ENCODE measurements at places on chromosomes 2 and 18.

GRCh38 chr18:34492652-34493051, 217.4 kb upstream of the DTNA start:
- peak; percentile 92 for DNase-seq

- DNase-seq = no peak
These were observed 129.3 kb downstream of the ZNF236 start for GRCh38 chr18:76951456-76952247.

GRCh38 chr2:218026244-218026643, 23.4 kb upstream of the TNS1 start:
- no peak for DNase-seq

GRCh38 chr2:29233428-29233827, 118.2 kb downstream of the CLIP4 start:
- DNase-seq = peak; percentile 88

DNA sequence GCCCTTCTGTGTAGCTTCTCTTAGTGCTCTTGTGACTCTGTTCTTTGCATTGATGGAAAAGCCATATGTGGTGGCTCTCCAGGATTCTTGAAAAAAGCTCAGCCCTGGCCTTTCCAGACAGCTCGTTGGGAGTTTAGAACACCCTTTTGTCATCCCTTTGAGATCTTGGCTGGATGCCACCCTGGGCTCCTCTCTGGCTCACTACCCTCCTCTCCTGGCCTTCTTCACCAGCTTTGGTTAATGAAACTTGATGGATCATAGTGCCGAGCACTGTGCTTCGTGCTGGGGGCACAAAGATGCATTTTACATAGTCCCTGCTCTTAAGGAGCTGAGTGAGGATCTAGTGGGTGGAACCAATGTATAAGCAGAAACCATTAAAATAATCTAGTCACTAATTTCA, 15.6 kb upstream of the FHOD3 start:
- no peak for DNase-seq

GRCh38 chr2:45545943-45546342, 65.1 kb downstream of the SRBD1 start:
- DNase-seq = no peak
